ENCODE measurements at places on chromosomes 6 and 20.

DNA sequence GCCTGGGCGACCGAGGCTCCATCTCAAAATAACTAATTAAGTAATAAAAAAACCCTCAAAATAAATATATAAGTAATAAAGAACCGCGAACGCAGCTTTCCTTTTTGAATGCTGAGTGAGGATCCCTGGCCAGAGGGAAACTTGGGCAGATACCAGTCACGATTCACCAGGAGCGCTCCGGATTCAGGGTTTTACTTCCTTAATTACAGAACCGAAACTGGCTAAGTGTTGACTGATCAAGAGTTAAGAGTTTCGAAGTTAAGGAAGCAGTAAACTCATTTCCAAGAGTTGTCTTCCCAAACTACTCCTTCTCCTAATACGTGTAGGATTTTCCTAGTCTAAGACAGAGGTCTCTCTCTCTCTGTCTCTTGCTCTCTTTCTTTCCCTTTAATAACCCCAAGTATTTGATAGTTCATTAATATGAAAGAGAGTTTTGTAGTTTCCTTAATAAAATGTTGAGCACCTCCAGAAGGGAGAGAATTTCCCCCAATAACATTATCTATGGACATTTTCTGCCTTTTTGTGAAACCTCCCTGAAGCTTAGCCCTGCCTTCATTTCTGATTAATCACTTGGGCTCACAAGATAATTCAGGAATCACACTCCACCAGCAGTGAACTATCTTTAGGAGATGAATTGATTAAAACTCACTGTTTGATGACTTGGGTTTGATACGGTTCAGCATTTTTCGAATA is 61.4 kb upstream of the ZNF217 start:
- H3K36me3 ChIP-seq: no peaks in the 10 kb centered on the region
- no peak for DNase-seq
- no peaks in the 10 kb centered on the region for H3K27me3 ChIP-seq
- H3K27ac ChIP-seq: peak overlapping the region; percentile 78

DNA sequence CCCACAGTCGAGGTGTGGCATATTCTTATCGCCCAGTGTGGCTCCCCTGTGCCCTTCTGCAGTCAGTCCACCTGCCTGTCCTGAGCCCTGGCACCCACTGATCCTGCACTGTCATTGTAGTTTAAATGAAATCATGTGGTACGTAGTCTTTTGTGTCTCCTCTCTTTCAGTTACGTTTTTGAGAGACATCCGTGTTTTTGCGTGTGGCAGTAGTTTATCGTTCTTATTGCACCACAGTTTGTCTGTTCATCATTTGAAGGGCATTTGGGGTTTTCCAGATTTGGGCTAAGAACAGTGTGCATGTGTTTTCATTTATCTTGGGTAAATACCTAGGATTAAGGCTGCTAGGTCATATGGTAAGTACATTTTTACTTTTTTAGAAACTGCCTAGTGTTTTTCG is 49.3 kb downstream of the SPATA2 start:
- H3K4me1 ChIP-seq: peaks cover 39% of the 10 kb centered on the region
- peak overlapping the region; percentile 69 for H3K27ac ChIP-seq
- peak; percentile 42 for DNase-seq
- no peaks in the 10 kb centered on the region for H3K27me3 ChIP-seq
- peak overlapping the region; percentile 4 for H3K4me3 ChIP-seq
- H3K36me3 ChIP-seq: no peaks in the 10 kb centered on the region

GRCh38 chr6:149212892-149213801 is 104.4 kb upstream of the TAB2 start:
- DNase-seq: no peak
- H3K27ac ChIP-seq: no peak overlapping the region
- H3K4me1 ChIP-seq: peaks cover 15% of the 10 kb centered on the region
- no peaks in the 10 kb centered on the region for H3K36me3 ChIP-seq
- H3K27me3 ChIP-seq: peaks cover 9% of the 10 kb centered on the region
- H3K4me3 ChIP-seq: no peak overlapping the region

GRCh38 chr20:43096931-43097260 is 92.8 kb downstream of the PTPRT start:
- no peaks in the 10 kb centered on the region for H3K27me3 ChIP-seq
- H3K4me1 ChIP-seq: no peaks in the 10 kb centered on the region
- no peak for DNase-seq
- H3K36me3 ChIP-seq: no peaks in the 10 kb centered on the region

GRCh38 chr20:33663161-33664084 is 1.3 kb downstream of the C20orf144 start:
- H3K27me3 ChIP-seq: peaks cover 2% of the 10 kb centered on the region
- H3K4me1 ChIP-seq: peaks cover 36% of the 10 kb centered on the region
- DNase-seq: peak; percentile 54
- H3K36me3 ChIP-seq: no peaks in the 10 kb centered on the region

All from HFFc6 (cell line).